ENCODE measurements at places on chromosomes 6 and 20.
A peak's percentile ranks its signal among the peaks of the same experiment; 100 is the strongest.

- DNase-seq, result no peak
Measured at GRCh38 chr6:26420688-26421171, 18.7 kb downstream of the BTN3A1 start.

DNA sequence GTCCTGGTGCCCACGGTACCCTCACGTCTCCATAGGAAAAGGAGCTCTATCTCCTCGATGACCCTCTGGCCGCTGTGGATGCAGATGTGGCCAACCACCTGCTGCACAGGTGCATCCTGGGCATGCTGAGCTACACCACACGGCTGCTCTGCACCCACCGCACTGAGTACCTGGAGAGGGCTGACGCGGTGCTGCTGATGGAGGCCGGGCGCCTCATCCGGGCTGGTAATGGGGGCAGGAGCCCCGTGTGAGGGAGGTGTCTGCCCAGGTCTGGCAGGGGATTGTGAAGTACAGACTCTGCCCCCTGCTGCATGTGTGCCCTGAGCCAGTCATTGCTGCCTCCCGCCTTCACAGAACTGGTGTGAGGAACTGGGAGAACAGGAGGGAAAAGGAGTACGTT is 12.4 kb downstream of the DLK2 start:
- DNase-seq, result no peak

GRCh38 chr20:58980711-58981627 is at the start of gene NELFCD:
NELFCD (plus strand) TSS chr20:58981256; CDS start chr20:58981310, 54 bp downstream.
- DNase-seq, result peak; percentile 83

GRCh38 chr20:36917240-36917639 is 34.3 kb downstream of the SAMHD1 start:
- DNase-seq, result no peak

DNA sequence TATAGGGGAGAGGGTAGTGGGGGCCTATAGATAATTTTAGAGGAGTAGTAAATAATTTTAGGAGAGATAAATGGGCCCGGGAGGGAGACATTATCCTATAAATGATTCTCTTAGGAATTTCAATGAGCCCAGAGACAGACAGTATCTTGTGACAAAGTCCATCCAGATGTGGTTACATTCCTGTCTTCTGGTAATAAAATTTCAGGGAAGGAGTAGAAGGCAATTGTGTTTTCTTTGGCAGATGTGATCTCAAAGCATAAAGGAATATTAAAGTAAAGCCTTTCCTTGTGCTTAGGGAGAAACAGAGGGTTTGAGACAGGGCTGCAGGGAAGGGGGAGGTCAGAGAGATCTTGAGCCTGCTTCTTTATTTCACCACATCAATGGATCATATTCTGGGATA is 979.8 kb upstream of the GJE1 start:
- no peak for DNase-seq

- DNase-seq, result peak; percentile 22
Measured at GRCh38 chr20:62603021-62603906, 39.0 kb upstream of the SLCO4A1 start.

- peak; percentile 46 for DNase-seq
Measured at GRCh38 chr20:17875106-17875980, 93.3 kb downstream of the SNX5 start.
